ENCODE measurements at places on chromosomes 12 and 14. TPM values are rescaled to one million over a fixed set of nuclear protein-coding genes. Genes with fewer than 3 reads are reported as not detected.

MYO1H gene
- 0.27 TPM for total RNA-seq

CLEC4A gene
- 0.71 TPM for total RNA-seq

SLC2A13 gene
- total RNA-seq: 5.2 TPM

SLCO1B1 gene
- total RNA-seq: not detected

TMCC3 gene
- 5.7 TPM for total RNA-seq

CFAP251 gene
- 2.8 TPM for total RNA-seq

ENDOU gene
- total RNA-seq: not detected

SERPINA1 gene
- total RNA-seq: not detected

COCH gene
- 29.0 TPM for total RNA-seq

NFATC4 gene
- total RNA-seq: 11.4 TPM

DNA sequence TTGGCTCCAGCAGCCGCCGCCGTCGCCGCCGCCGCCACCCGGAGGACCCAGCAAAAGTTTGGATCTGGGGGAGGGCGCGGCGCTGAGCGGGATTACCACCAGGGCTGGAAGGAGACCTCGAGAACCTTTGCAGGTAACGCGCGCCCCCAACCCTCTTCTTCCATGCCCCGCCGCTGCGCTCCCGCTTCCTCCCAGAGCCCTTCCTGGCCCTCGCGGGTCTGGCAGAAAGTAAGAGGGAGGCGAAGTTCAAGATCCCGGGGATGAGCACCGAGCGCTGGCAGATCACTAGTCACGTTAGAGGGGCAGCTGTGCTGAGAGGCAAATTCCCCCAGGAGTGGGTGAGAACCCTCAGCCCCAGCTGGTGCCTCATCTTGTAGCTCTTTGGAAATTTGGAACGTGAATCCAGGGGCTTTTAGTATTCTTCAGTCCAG is 3.9 kb downstream of the FLRT2 start:
- H3K27ac ChIP-seq: peak overlapping the region; percentile 88
- peaks cover 28% of the 10 kb centered on the region for H3K27me3 ChIP-seq
- peak overlapping the region; percentile 95 for H3K4me3 ChIP-seq

DNA sequence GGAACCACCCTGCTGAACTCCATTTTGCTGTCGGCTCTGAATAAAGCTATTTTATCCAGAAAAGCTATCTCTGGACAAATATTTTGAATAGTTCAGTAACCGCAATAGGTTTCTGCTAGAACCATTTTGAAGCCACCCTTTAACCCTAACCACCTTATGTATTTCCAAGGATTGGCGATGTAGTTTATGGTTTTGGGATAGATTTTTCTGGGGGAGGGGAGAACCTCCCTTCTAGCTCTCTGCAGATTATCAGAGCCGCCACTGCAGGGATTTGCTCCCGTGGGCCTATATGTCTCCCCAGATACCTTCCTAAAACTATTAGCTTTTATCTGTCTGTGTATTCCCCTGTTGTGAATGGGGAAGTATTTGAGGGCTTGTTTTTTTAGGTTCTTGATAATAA is 1.8 kb upstream of the TUBA1B start:
- no peak overlapping the region for H3K27ac ChIP-seq
- H3K36me3 ChIP-seq: peaks cover 4% of the 10 kb centered on the region
- DNase-seq: no peak
- H3K4me1 ChIP-seq: peaks cover 14% of the 10 kb centered on the region

- no peak overlapping the region for H3K4me3 ChIP-seq
- H3K27ac ChIP-seq: no peak overlapping the region
- DNase-seq: no peak
- H3K36me3 ChIP-seq: no peaks in the 10 kb centered on the region
- H3K27me3 ChIP-seq: no peaks in the 10 kb centered on the region
Measured at GRCh38 chr12:55658635-55659391, 22.1 kb downstream of the OR10P1 start.

GRCh38 chr14:96986256-96987085 is 189.3 kb downstream of the VRK1 start:
- H3K36me3 ChIP-seq: no peaks in the 10 kb centered on the region
- H3K4me3 ChIP-seq: no peak overlapping the region
- peaks cover 4% of the 10 kb centered on the region for H3K4me1 ChIP-seq

- no peak for DNase-seq
- H3K4me1 ChIP-seq: peaks cover 2% of the 10 kb centered on the region
- no peaks in the 10 kb centered on the region for H3K27me3 ChIP-seq
- no peak overlapping the region for H3K27ac ChIP-seq
- no peak overlapping the region for H3K4me3 ChIP-seq
Measured at GRCh38 chr12:129383956-129384355, 519.9 kb downstream of the TMEM132D start.

- H3K27ac ChIP-seq: peak overlapping the region; percentile 99
- H3K4me1 ChIP-seq: peaks cover 7% of the 10 kb centered on the region
- peak overlapping the region; percentile 95 for H3K4me3 ChIP-seq
- H3K36me3 ChIP-seq: no peaks in the 10 kb centered on the region
- peaks cover 10% of the 10 kb centered on the region for H3K27me3 ChIP-seq
Measured at GRCh38 chr12:6662602-6662905, 365 bp downstream of the ING4 start.

DNA sequence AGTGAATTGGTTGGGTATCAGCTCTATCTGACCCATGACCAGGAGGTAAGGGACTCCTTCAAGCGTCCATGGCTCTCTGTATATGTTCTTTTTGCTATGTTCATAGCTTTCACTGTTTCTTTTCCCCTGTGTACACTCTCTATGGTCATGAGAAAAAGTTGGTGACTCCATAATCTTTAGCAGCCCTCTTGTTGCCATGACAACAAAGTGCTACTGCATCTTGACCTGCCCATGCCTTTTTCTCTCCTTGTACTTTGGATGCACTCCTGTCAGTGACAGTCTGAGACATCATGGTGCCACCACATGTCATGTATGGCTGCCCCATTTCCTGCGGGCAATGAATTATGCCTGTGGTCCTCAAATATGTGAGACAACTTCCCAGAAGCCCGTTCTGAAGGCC is 280.2 kb downstream of the TMEM121 start:
- H3K27me3 ChIP-seq: no peaks in the 10 kb centered on the region
- no peak overlapping the region for H3K27ac ChIP-seq

- H3K27me3 ChIP-seq: no peaks in the 10 kb centered on the region
- no peak overlapping the region for H3K27ac ChIP-seq
- DNase-seq: no peak
- peaks cover 7% of the 10 kb centered on the region for H3K36me3 ChIP-seq
Measured at GRCh38 chr14:55803873-55804553, 224.0 kb downstream of the KTN1 start.

DNA sequence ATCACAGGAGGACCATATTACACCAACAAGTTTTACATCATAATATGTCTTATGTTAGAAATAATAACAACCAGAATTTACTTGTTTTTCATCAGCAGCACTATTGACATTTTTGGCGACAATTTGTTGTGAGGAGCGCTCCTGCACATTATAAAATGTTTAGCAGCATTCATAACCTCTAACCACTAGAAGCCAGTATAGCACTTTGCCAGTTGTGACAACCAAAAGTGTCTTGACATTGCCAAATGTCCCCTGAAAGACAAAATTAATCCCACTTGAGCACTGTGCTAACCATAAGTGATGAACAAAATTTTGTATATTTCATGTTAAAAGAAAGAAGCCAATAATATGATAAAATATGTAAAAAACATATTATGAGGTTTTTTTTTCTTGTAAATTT is 356.9 kb upstream of the LMO3 start:
- no peak overlapping the region for H3K27ac ChIP-seq
- peaks cover 4% of the 10 kb centered on the region for H3K4me1 ChIP-seq
- H3K4me3 ChIP-seq: no peak overlapping the region
- peaks cover 2% of the 10 kb centered on the region for H3K27me3 ChIP-seq
- no peaks in the 10 kb centered on the region for H3K36me3 ChIP-seq

GRCh38 chr12:93873561-93873960 is 196.4 kb downstream of the CRADD start:
- peaks cover 67% of the 10 kb centered on the region for H3K36me3 ChIP-seq
- no peaks in the 10 kb centered on the region for H3K4me1 ChIP-seq
- no peak for DNase-seq
- no peak overlapping the region for H3K4me3 ChIP-seq

DNA sequence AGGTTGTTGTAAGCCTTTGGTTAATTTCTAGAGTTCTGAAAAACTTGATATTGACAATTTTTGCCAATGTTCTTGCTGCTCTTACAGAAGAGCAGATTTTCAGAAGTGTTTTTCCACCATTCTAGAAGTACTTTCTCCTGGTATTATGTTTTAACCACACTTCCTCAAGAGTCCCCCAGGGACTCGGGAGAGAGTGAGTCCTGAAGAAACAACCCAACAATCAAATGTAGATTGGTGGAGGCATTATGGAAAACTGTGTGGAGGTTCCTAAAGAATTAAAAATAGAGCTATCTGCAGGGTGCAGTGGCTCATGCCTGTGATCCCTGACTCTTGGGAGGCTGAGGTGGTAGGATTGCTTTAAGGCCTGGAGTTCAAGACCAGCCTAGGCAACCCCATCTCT is 26.7 kb downstream of the OR10P1 start:
- H3K27me3 ChIP-seq: peaks cover 4% of the 10 kb centered on the region
- no peak overlapping the region for H3K4me3 ChIP-seq
- DNase-seq: no peak
- no peak overlapping the region for H3K27ac ChIP-seq

GRCh38 chr14:30500222-30500621 is 58.7 kb upstream of the G2E3 start:
- H3K36me3 ChIP-seq: no peaks in the 10 kb centered on the region
- H3K27me3 ChIP-seq: no peaks in the 10 kb centered on the region

DNA sequence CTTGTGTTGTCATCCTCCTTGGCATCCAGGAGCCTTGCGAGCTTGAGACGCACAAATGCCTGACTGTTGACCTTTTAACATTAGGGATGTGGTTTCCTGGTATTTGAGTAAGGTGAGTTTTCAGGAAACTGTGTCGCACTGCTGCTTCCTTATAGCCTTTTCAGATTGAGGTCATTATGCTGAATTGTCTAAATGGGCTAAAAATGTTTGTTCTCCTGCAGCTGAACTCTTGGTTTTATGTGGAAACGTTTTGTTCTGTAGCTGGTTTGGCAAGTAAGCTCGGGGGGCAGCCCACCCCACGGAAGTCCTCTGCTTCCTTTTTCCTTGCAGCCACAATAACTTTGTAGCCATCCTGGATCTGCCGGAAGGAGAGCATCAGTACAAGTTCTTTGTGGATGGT is 5.7 kb downstream of the PRKAB1 start:
- H3K27ac ChIP-seq: no peak overlapping the region
- peaks cover 2% of the 10 kb centered on the region for H3K4me1 ChIP-seq
- no peak overlapping the region for H3K4me3 ChIP-seq
- H3K27me3 ChIP-seq: no peaks in the 10 kb centered on the region
- no peak for DNase-seq

- H3K4me1 ChIP-seq: peaks cover 8% of the 10 kb centered on the region
- H3K4me3 ChIP-seq: peak overlapping the region; percentile 88
- H3K27ac ChIP-seq: peak overlapping the region; percentile 90
- peak; percentile 18 for DNase-seq
- H3K27me3 ChIP-seq: peaks cover 29% of the 10 kb centered on the region
- H3K36me3 ChIP-seq: peaks cover 32% of the 10 kb centered on the region
Measured at GRCh38 chr12:132955094-132956010, 754 bp downstream of the ZNF605 start.

- H3K36me3 ChIP-seq: peaks cover 4% of the 10 kb centered on the region
- H3K4me3 ChIP-seq: no peak overlapping the region
- no peak overlapping the region for H3K27ac ChIP-seq
- no peaks in the 10 kb centered on the region for H3K27me3 ChIP-seq
Measured at GRCh38 chr12:85489194-85489593, 209.2 kb downstream of the ALX1 start.

GRCh38 chr14:54116972-54117371 is 160.3 kb upstream of the BMP4 start:
- no peaks in the 10 kb centered on the region for H3K27me3 ChIP-seq
- H3K4me1 ChIP-seq: no peaks in the 10 kb centered on the region
- H3K4me3 ChIP-seq: no peak overlapping the region
- H3K36me3 ChIP-seq: no peaks in the 10 kb centered on the region

DNA sequence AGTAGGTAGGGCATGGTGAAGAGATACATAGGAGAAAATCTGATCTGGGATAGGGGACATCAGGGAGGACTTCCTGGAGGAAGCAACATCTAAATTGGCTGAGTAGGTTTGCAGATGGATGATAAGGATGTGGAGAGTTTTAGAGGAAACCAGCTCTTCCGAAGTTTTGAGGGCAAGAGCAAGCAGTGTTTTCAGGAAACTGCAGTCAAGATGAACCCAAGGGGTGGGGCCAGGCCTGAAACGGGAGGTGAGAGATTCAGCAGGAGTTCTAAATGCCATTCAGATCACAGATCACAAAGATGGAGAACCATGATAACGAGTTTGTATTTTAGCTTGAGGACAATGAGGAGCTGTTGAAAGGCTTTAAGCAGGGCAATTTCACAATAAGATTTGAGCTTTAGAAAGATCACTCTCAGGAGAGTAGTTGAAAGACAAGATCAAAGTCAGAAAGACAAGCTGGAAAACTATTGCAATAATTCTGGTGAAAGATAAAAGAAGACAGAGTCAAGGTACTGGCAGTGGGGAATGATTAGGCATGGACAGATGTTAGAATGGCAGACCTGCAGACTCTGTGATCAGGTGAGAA is 70.1 kb upstream of the PLXNC1 start:
- H3K36me3 ChIP-seq: no peaks in the 10 kb centered on the region
- no peak overlapping the region for H3K4me3 ChIP-seq
- H3K27ac ChIP-seq: no peak overlapping the region
- peaks cover 39% of the 10 kb centered on the region for H3K4me1 ChIP-seq
- DNase-seq: no peak

DNA sequence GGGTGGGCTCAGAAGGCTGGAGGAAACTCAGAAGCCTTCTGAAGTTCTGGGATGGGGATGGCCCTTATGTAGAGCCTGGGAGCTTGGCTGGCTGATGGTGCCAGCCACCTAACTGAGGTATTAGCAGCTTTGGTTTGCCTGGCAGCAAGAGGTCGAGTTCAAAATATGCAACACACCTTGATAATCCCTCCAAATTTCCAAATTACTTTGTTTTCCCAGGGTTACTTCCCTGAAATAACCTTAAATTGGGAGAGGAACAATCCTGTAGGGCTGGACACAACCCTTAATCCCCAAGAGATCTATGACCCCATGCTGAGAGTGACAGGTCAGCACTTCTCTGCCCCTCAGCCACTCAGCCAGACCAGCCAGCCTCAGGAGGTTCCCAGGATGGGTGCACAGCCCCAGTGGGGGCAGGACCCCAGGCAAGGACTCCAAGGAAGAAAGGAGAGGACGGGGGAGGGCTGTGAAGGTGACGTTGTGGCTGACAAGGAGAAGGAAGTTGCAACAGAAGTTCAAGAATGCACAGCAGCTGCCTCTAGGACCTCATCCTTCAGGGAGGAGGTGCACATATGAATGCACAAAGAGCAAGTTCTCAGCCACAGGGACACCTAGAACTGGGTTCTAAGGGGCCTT is 18.6 kb upstream of the KRT77 start:
- no peak overlapping the region for H3K4me3 ChIP-seq
- H3K27ac ChIP-seq: no peak overlapping the region
- H3K27me3 ChIP-seq: peaks cover 3% of the 10 kb centered on the region
- no peak for DNase-seq
- no peaks in the 10 kb centered on the region for H3K36me3 ChIP-seq

GRCh38 chr14:99436247-99437180 is 44.1 kb downstream of the SETD3 start:
- no peak overlapping the region for H3K4me3 ChIP-seq
- no peaks in the 10 kb centered on the region for H3K36me3 ChIP-seq
- H3K27me3 ChIP-seq: peaks cover 1% of the 10 kb centered on the region
- H3K27ac ChIP-seq: no peak overlapping the region
- DNase-seq: no peak

Data from glutamatergic neuron (in vitro differentiated cells).